Aorta (tissue), 5 donors: ENCODE measurements at places on chromosomes 2 and 18. TPM values are rescaled to one million over a fixed set of nuclear protein-coding genes. Genes with fewer than 3 reads are reported as not detected.

- no peak overlapping the region for H3K27ac ChIP-seq
- no peaks in the 10 kb centered on the region for H3K27me3 ChIP-seq
- no peak overlapping the region for H3K4me3 ChIP-seq
- H3K4me1 ChIP-seq, result no peaks in the 10 kb centered on the region
- no peak for DNase-seq
Observed at GRCh38 chr2:143668234-143668633, 539.0 kb downstream of the ARHGAP15 start.

- no peaks in the 10 kb centered on the region for H3K27me3 ChIP-seq
- H3K4me1 ChIP-seq, result peaks cover 2% of the 10 kb centered on the region
- no peak for DNase-seq
- no peak overlapping the region for H3K27ac ChIP-seq
Observed at GRCh38 chr2:161355983-161356382, 47.8 kb downstream of the PSMD14 start.

CPO gene
- total RNA-seq, result 0.58 TPM

DNA sequence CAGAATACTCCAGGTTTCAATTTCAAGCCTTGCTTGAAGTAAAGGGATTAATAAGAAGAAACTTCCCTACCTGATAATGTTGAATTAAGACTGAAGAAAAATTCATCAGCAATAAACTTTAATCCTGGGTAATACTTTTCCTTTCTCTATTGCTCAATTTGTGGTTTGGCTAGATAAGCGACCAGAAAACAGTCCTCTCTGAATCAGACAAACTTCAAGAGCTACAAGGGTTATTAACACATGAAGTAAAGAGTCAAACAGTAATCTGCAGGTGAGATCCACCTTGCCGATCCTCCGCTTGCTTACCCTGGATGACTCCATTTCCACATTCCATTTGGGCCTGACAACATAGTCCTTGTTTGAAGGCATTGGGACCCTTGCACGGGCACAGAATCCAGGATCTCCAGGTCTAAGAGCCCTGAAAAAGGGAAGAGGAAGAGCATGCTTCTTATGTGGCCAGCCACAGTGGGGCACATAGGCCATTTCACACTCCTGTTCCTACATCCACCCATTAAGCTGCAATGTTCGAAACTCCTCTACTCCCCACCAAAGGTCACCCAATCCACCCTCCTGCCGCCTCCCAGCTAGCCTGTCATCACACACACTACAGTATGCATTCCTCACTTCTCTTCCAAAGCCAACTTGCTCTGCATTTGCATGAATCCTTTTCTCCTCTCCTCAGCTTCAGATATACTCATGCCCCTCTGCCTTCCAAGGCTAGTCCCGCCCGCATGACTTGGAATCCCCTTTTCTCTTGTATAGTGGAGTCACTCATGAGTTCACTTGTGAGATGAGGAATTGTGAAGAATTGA is 39.8 kb downstream of the IWS1 start:
- no peaks in the 10 kb centered on the region for H3K27me3 ChIP-seq
- peaks cover 5% of the 10 kb centered on the region for H3K36me3 ChIP-seq
- no peak overlapping the region for H3K27ac ChIP-seq
- no peak for DNase-seq

- no peak overlapping the region for H3K4me3 ChIP-seq
- H3K36me3 ChIP-seq, result no peaks in the 10 kb centered on the region
- peak; percentile 80 for DNase-seq
- no peak overlapping the region for H3K27ac ChIP-seq
- no peaks in the 10 kb centered on the region for H3K4me1 ChIP-seq
Observed at GRCh38 chr2:239934571-239935171, 90.5 kb downstream of the NDUFA10 start.

- no peaks in the 10 kb centered on the region for H3K27me3 ChIP-seq
- DNase-seq, result no peak
- no peaks in the 10 kb centered on the region for H3K4me1 ChIP-seq
- peaks cover 9% of the 10 kb centered on the region for H3K36me3 ChIP-seq
- H3K27ac ChIP-seq, result no peak overlapping the region
Observed at GRCh38 chr2:25740810-25741381, 67.5 kb upstream of the DTNB start.

- no peak for DNase-seq
- no peak overlapping the region for H3K27ac ChIP-seq
- H3K27me3 ChIP-seq, result no peaks in the 10 kb centered on the region
- H3K36me3 ChIP-seq, result no peaks in the 10 kb centered on the region
- H3K4me3 ChIP-seq, result no peak overlapping the region
Observed at GRCh38 chr2:194096402-194096801, 1560.6 kb upstream of the SLC39A10 start.

- H3K4me3 ChIP-seq, result no peak overlapping the region
- H3K27me3 ChIP-seq, result no peaks in the 10 kb centered on the region
- H3K36me3 ChIP-seq, result no peaks in the 10 kb centered on the region
- no peak overlapping the region for H3K27ac ChIP-seq
- no peaks in the 10 kb centered on the region for H3K4me1 ChIP-seq
Observed at GRCh38 chr2:190767821-190768220, 112.8 kb upstream of the GLS start.

GRCh38 chr2:133652398-133652797 is 84.1 kb upstream of the NCKAP5 start:
- H3K27ac ChIP-seq, result no peak overlapping the region
- peak overlapping the region; percentile 41 for H3K4me3 ChIP-seq
- H3K27me3 ChIP-seq, result no peaks in the 10 kb centered on the region
- H3K36me3 ChIP-seq, result no peaks in the 10 kb centered on the region
- DNase-seq, result no peak

- no peaks in the 10 kb centered on the region for H3K36me3 ChIP-seq
- no peak overlapping the region for H3K27ac ChIP-seq
- no peak overlapping the region for H3K4me3 ChIP-seq
- no peak for DNase-seq
Observed at GRCh38 chr2:223102040-223102400, 50.0 kb downstream of the KCNE4 start.

DNA sequence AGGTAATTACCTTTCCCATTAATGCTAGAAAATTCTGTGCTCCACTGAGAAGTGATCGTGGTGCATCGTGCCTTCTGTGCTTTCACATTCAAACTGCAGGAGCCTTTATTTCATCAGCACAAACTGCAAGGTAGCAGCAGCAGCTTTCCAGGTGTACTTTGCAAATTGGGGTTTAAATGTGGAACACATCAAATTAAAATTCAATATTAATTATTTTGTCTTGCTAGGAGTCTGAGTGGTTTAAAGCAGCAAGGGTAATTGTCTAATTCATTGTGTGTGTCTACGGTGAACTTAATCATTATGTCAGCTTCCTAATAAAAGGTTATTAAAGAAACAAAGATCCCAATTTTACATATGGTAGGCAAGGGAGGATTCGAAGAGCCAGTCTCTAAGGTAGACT is 180.8 kb upstream of the ATP5MC3 start:
- H3K4me1 ChIP-seq, result no peaks in the 10 kb centered on the region
- no peak overlapping the region for H3K4me3 ChIP-seq
- H3K27ac ChIP-seq, result no peak overlapping the region
- no peaks in the 10 kb centered on the region for H3K27me3 ChIP-seq

GRCh38 chr2:158580760-158581159 is 124.0 kb downstream of the PKP4 start:
- no peak overlapping the region for H3K4me3 ChIP-seq
- H3K36me3 ChIP-seq, result no peaks in the 10 kb centered on the region
- H3K27ac ChIP-seq, result no peak overlapping the region
- DNase-seq, result no peak
- H3K27me3 ChIP-seq, result no peaks in the 10 kb centered on the region

- H3K27ac ChIP-seq, result no peak overlapping the region
- H3K36me3 ChIP-seq, result no peaks in the 10 kb centered on the region
- no peak for DNase-seq
- no peak overlapping the region for H3K4me3 ChIP-seq
- H3K4me1 ChIP-seq, result no peaks in the 10 kb centered on the region
- no peaks in the 10 kb centered on the region for H3K27me3 ChIP-seq
Observed at GRCh38 chr2:60440079-60440766, 113.2 kb downstream of the BCL11A start.

DNA sequence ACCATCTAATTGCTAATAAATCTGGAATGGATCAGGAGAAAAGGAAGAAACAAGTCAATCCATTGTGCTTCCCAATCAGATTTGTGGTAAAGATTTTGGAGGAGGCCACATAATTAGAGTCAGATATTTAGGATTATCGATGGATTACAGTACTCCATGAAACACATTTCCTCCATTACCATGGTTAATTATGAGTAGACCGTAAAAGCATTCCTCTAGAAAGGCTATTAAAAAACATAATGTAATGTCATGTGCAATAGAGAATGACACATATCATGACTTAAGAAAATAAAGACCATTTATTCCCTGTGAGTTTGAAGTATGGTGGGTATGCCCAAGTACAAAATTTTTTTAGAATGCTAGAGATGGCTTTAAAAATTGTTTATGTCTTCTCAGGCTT is 96.1 kb downstream of the ITGA4 start:
- no peaks in the 10 kb centered on the region for H3K27me3 ChIP-seq
- no peaks in the 10 kb centered on the region for H3K4me1 ChIP-seq
- no peak overlapping the region for H3K4me3 ChIP-seq
- no peak overlapping the region for H3K27ac ChIP-seq

GRCh38 chr2:160022162-160022561 is 40.3 kb downstream of the PLA2R1 start:
- H3K27ac ChIP-seq, result no peak overlapping the region
- H3K4me1 ChIP-seq, result peaks cover 4% of the 10 kb centered on the region
- DNase-seq, result no peak
- peaks cover 2% of the 10 kb centered on the region for H3K27me3 ChIP-seq
- peaks cover 2% of the 10 kb centered on the region for H3K36me3 ChIP-seq
- no peak overlapping the region for H3K4me3 ChIP-seq

SCG2 gene
- 1.7 TPM for total RNA-seq

DSG4 gene
- total RNA-seq, result not detected

GRCh38 chr2:40127146-40127545 is 324.7 kb downstream of the SLC8A1 start:
- no peaks in the 10 kb centered on the region for H3K36me3 ChIP-seq
- H3K4me1 ChIP-seq, result no peaks in the 10 kb centered on the region

- H3K27ac ChIP-seq, result no peak overlapping the region
- H3K36me3 ChIP-seq, result no peaks in the 10 kb centered on the region
- H3K27me3 ChIP-seq, result no peaks in the 10 kb centered on the region
- DNase-seq, result no peak
Observed at GRCh38 chr2:20150806-20151571, 73.9 kb downstream of the SDC1 start.

DNA sequence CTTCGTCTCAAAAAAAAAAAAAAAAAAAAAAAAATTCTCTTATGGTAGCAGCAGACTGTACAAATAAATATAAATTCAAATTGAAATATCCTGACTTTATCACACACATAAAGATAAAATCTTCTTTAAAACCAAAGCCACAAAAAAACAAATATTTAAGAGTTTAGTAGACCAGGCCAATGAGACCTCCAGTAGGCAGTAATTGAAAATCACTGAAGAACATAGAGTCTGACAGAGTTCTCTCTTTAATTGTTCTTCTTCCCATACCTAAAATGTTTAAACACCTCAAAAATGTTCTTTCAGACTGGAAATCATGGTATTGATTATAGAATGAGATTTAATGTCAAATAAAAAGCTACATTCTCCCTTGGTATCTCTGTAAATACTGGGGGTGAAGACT is 20.8 kb downstream of the PRPF40A start:
- H3K36me3 ChIP-seq, result no peaks in the 10 kb centered on the region
- no peaks in the 10 kb centered on the region for H3K4me1 ChIP-seq
- DNase-seq, result no peak
- H3K27me3 ChIP-seq, result no peaks in the 10 kb centered on the region
- no peak overlapping the region for H3K4me3 ChIP-seq

DNA sequence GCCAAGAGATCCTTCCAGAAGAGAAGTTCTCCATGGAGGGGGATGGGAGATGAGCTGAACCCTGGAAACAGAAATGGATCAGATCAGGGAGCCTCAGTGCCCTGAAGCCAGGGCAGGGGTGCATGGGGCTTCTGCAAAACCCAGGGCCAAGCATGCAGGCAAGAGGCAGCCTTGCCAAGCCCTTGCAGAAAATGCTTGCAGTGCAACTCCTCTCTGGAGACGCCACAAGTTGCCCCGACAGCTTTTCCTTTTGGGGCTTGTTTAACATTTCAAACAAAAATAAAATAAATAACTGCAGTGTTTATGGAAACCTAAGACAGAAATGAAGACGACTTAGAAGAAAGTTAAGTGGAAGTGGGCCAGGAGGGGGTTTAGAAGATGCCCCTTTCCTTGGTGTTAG is 177.5 kb upstream of the TNP1 start:
- DNase-seq, result no peak
- no peak overlapping the region for H3K4me3 ChIP-seq
- no peaks in the 10 kb centered on the region for H3K4me1 ChIP-seq
- no peaks in the 10 kb centered on the region for H3K36me3 ChIP-seq
- H3K27ac ChIP-seq, result no peak overlapping the region

ERBB4 gene
- 28.6 TPM for total RNA-seq

GRCh38 chr2:151009437-151010175 is 252.1 kb downstream of the RBM43 start:
- H3K4me3 ChIP-seq, result no peak overlapping the region
- no peaks in the 10 kb centered on the region for H3K27me3 ChIP-seq
- no peaks in the 10 kb centered on the region for H3K36me3 ChIP-seq
- no peak for DNase-seq

DNA sequence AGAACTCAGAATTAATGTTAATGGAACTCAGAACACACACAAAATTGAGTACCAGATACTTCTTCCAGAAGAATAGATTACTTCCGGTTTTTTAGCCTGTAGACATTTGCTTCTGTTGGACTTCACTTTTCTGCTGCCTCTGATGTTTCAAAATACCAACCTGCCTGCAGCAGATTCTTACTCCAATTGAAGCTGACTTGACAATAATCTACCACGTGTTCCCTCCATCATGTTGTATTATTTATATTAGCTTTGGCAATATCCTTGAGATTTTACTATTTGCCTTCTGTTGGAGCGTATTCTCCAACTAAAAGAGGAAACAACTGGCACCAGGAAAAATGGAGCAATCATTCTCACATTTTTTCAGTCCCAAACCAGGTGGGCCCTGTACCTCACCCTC is 3.1 kb upstream of the GORASP2 start:
- H3K27me3 ChIP-seq, result no peaks in the 10 kb centered on the region
- no peak for DNase-seq
- H3K36me3 ChIP-seq, result no peaks in the 10 kb centered on the region
- H3K4me3 ChIP-seq, result no peak overlapping the region

GRCh38 chr2:136357007-136357380 is 239.0 kb upstream of the CXCR4 start:
- H3K4me3 ChIP-seq, result no peak overlapping the region
- DNase-seq, result no peak
- H3K27ac ChIP-seq, result no peak overlapping the region
- H3K27me3 ChIP-seq, result no peaks in the 10 kb centered on the region

TGFA gene
- 2.5 TPM for total RNA-seq
